ENCODE measurements at places on chromosomes 1 and 21.

- DNase-seq, result no peak
These were observed 1493.7 kb downstream of the AMY1C start for GRCh38 chr1:105243411-105243810.

- no peak for DNase-seq
These were observed 193.7 kb upstream of the OLFM3 start for GRCh38 chr1:102190429-102190828.

DNA sequence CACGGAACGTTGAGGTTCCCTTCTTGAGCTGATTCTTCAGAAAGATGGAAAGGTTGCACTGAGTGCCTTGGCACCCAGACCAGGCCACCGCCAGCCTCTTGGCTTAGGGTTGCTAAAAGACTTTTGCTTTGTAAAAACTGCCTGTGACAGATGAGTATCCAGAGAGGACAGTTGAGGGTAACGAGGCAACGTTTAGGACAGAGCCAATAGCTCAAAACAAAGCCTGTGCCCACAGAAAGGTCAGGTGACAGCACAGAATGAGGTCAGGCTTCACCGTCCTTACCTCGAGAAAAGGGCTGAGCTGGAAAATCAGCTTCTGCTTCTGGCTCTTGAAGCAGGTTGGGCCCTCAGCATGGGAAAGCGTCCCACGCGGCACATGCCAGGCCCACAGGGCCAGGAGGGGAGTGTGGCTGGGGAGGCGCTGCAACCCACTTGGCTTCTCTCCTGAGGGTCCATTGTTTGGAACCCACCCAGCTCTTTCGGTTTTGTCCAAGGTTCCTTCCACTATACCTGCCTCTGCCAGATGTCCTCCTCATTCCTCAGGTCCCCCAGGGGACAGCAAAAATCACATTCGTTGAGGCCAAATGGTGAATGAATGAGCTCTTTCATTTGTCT is 55.5 kb downstream of the SCCPDH start:
- DNase-seq, result no peak

DNA sequence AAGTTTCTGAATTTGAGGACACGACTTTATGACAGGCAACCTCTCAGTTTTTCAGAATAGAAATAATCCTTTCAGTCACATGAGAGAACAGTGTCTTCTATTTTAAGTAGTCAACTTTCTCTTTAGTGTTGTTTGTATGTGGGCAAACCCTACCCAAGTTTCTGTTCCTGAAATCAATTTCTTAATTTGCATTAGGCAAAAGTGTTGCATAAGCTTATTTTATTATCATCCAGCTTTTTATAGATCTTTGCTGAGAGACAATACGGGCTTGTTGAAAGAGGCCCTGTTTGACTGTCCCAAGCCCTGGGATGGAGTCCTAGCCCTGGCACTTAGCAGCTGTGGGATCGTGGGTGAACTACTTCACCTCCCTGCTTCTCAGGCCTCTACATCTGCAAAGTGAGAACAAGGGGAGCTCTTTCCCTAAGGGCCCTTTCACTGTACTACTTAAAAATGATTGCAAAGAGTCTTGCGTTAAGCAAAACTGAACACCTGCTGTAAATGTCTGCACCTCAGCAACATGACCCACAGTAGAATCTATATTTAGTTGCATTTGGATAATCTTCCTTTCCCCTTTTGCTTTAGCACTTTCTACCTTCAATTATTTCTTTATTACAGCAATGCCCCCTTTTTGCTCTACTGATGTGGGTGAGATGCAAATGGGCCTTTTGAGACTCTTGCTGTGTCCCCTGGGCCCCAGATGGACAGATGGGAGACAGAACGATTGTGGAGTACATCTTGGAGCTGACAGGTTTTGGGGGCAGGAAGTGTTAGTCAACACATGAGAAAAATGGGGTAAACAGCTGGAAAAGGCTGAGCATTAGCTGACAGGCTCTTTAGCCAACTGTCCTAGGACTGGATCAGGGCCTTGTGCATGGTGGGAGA is 41.0 kb upstream of the SCAF4 start:
- no peak for DNase-seq

GRCh38 chr1:34923490-34923889 is 6.0 kb downstream of the DLGAP3 start:
- no peak for DNase-seq

DNA sequence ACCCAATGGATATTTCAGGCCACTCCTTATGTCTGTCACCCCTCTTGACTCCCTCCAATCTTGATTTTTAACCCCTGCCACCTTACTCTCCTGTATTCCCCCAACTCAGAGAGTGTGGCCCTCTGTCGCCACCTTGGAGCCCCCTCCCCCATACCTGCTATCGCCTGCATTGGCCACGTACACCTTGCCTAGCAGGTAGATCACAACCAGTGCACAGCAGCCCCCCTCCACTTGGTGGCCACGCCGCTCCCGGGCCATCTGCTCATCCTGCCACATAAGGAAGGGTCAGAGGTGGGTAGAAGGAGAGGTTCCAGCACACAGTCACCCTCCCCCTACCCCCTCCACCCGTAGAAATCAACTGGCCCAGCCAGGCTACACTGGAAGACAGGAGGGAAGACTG is 2.9 kb downstream of the PPM1J start:
- DNase-seq, result no peak

- peak; percentile 34 for DNase-seq
These were observed 791 bp downstream of the USP24 start for GRCh38 chr1:55214212-55214933.

GRCh38 chr1:39509360-39510009 is 18.0 kb downstream of the BMP8A start:
- DNase-seq, result no peak

GRCh38 chr1:68307378-68307787 is 75.1 kb upstream of the WLS start:
- no peak for DNase-seq

DNA sequence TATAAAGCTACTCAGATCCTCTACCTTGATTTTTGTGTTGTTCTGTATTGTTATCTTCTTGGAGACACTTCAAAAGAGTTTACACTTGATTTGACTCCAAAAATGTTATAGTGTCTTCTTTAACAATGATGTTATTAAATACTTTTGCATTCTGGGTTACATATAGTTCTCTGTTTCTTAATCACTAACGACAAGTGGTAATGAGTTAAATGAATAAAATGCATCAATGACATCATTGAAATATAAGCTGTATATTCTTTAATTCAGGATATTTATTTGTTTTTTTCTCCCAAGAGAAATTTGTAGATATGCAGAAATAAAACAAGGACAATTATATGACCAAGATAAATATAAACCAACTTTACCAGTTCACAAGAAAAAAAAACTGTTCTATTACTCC is 7.2 kb upstream of the CFHR5 start:
- DNase-seq, result no peak

DNA sequence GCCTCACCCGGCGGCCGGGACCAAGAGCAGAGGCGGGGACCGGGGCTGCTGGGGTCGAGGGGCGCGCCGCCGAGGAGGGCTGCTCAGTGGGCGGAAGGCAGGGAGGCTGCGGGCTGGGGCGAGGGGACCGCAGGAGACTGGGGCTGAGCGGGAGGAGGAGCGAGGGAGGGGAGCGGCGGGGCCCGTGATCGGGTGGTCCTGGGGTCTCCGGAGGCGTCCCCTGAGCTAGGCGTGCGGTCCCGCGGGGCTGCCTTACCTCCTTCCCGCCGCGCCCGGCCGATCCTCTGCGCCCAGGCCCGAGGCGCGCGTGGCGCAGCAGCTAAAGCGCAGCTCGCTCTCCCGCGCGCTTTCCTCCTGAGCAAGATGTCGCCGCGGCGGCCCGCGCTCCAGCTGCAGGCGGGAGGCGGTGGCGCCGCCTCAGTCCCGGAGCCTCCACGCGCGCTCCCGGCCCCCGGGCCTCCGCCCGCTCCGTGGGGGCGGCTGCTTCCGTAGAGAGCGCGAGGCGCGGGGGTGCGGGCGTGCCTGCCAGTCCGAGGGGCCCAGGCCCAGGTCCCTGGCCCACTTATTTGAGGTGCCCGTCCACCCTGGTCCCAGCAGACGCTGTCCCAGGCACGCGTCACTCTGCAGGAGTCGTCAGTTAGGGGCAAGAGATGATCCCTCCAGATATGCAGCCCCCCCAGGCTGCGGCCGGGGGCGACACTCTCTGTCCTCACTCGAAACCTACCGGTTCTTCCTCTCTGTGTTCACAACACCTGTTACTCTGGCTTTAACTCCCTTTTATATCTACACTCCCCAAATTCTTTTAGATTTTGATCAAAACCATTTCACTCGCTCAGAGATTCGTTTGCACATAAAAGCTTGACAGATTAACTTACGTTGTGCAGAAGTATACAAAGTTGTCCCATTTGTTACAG is at the start of gene CCSAP:
CCSAP (minus strand) TSS at position 392 of the 914 bp plus-strand sequence. CDS start 582 bp downstream, outside the sequence.
- DNase-seq, result peak; percentile 67

GRCh38 chr1:158003406-158003800 is 10.0 kb downstream of the KIRREL1 start:
- DNase-seq, result no peak

DNA sequence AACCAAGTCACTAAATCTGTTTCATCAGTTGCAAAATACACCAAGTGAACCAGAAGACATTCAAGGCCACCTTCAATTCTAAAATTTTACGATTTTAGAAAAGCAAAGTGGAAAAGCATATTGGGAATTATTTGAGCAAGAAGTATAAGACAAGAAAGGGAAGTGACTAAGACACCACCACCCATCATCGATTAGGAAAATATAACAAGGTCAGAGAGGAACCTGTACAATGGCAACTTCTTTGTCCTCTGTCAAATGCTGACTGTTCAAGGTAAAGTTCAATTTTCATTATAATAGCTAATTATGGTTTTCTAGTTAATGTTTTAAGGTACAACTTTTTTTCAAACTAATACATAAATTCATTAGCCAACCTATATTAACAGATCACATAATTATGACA is 10.8 kb downstream of the FRRS1 start:
- DNase-seq, result no peak

GRCh38 chr1:11046270-11046566 is 821 bp downstream of the MASP2 start:
- DNase-seq, result no peak

DNA sequence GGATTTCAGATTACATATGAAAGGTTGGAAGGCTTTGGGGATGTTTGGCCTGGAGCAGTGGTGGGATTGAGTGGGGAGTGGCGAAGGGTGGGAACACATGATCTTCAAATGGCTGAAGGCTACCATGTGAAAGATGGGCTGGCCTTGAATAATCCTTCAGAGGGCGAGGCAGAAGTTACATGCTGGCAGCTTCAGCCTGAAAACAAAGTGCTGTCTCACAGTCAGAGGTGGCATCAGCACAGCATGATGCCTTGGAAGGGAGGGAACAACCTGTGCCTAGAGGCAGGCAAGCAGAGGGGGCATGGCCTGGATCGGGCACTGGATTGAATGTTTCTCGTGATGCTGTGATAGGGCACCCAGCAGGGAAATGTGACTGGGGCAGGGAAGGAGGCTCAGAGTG is 130.8 kb downstream of the BEND5 start:
- DNase-seq, result no peak

DNA sequence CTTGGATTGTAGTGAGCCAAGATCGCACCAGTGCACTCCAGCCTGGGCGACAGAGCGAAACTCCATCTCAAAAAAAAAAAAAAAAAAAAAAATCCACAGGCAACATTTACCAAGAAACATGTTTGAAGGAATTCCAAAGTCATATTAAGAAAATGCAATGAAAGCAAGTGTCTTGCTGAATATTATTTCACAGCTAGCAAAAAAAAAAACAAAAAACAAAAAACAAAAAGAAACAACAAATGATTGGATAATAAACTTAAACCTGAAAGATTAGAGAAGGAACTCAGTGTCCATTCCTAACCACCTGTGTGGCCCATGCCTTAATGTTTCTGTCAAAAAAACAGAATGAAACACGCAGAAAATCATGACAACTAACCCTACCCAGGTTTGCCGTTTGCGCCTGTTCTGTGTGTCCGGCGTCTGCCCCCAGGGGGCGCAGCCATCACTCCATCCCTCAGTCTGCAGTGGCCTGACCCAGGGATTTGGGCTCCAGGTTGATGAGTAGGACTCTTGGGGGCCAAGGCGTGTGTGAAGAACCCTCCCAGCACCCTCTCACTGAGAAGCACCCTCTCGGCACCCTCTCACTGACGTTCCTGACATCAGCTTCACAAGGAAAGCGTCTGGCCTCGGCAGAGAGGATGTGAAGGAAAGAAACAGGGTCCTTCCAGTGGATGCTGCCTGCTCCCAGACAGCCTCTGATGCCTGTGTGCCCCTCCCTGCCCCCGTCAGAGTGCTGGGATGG is 19.2 kb upstream of the PTTG1IP start:
- peak; percentile 71 for DNase-seq

- no peak for DNase-seq
These were observed 316.0 kb upstream of the VAMP3 start for GRCh38 chr1:7454895-7455784.

GRCh38 chr1:154758346-154758745 is 111.7 kb downstream of the KCNN3 start:
- DNase-seq, result no peak

DNA sequence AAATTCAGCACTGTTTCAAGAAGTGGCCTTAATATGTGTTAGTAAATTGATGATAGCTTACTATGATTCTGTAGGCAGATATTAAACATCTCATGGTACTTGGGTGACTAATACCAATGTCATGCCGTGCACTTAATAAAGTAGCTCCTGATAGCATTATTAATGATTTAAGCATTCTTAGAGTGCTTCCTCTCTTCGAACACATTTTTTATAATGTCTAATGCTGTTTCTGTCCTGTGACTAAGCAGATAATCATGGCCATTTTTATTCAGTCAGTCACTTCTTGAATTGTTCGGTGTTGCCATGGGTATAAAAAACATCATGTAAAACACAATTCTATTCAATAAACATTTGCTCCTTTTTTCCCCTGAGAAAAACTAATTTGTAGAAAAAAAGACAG is 804.6 kb upstream of the ADGRL4 start:
- DNase-seq, result no peak

DNA sequence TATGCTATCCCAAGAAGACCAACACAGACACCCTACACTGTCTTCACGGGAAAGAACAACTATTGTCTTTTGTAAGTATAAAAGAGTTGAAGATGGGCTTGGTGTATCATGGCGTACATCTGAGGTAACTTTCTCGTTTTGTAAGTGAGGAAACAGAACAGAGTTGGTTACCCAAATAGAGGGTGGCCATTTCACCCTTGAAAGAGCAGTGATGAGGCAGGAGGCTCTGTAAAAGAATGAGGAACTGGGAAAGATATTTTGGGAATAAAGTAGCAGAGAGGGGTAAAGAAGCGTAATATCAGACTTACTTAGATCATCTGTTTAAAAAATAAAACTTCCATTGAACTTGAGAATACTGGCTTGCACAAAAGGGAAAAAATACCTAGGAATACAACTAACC is 18.9 kb downstream of the FCRL2 start:
- no peak for DNase-seq

- no peak for DNase-seq
These were observed 25.8 kb upstream of the GBP5 start for GRCh38 chr1:89298461-89298860.

- no peak for DNase-seq
These were observed 49.6 kb downstream of the MTR start for GRCh38 chr1:236844499-236845271.

GRCh38 chr1:23787701-23788100 is 3.2 kb upstream of the LYPLA2 start:
- DNase-seq, result no peak

- no peak for DNase-seq
These were observed 29.0 kb upstream of the KDM4A start for GRCh38 chr1:43620956-43621355.
